Stimulated activated CD4-positive, alpha-beta T cell treated with anti-CD3 and anti-CD28 coated beads, Interleukin-1b, Interleukin-23, amount 100 ng/mL, for 1 hour (primary cell): ENCODE measurements at places on chromosomes 12 and 14.
A peak's percentile ranks its signal among the peaks of the same experiment; 100 is the strongest.

DNA sequence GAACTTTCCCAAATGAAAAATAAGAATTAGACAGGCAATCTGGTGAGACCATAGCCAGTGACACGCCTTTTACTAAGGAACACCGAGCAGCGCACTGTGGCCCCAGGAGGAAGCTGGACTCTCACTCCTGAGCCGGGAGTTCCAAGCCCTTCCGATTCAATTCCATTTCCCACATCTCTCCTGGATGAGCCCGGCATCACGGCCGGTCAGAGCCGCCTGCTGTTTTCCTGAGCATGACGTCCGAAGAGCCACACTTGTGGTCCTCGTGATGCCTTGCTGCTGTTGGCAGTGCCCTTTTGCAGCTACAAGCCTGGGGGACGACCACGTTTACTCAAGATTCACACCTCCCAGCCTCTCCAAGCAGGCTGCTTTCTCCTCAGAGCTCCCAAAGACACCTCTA, 40.8 kb downstream of the FBXL14 start:
- DNase-seq: no peak

GRCh38 chr14:95431199-95432143, 85.0 kb downstream of the SYNE3 start:
- no peak for DNase-seq

DNA sequence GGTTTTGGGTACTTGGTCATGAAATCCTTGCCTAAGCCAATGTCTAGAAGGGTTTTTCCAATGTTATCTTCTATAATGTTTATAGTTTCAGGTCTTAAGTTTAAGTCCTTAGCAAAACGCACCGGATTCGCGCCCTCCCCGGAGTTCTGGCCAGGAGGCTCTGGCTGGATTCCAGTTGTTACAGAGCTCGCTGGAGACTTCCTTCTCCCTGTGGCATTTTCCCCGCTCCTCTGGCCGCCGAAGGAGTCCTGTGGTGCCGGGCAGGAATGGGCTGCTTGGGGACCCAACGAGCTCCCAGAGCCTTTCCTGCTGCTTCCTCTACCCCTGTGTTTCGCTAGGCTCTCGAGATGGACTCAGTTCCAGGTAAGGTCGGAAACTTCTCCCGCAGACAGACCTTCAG, 335.9 kb downstream of the AEBP2 start:
- DNase-seq: no peak

- no peak for DNase-seq
Observed at GRCh38 chr14:91599994-91600393, 89.9 kb upstream of the PPP4R3A start.

DNA sequence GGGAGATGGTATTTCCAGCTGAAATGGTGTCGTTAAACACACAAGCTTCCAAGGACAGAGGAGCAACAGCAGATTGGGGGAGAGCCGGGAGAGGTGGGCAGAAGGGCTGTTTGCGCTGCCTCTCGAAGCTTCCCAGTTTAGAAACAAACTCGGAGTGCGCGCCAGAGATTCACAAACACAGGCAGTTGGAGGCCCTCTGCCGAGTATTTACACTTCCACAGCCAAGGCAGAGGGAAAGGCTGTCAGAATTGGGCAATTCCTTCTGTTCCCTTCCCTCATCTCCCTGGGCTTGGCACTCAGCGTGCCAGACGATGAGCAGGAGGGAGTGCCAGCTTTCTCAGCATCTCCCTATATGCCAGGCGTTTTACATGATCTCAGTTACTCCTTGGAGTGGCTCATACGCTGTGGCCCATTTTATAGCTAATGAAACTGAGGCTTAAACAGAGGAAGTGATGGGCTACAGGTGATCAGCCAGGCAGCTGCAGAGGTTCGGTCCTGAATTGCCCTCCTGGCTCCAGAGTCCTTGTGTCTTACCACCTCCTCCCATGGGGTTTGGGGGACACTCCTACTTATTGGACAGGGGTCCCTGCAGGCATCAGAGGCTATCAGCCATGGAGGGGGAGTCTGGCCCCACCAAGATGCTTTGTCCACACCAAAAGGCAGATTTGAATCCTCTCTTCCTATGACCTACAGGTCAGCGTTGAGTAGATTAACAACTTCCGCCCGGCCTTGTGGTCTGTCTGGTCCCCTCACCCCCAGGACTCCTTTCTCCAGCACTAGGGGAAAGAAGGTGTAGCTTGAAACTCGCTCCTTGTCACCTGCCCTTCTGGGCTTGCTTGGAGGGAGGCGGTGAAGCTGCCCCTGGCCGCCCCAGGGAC, 3.1 kb downstream of the FAM222A start:
- DNase-seq: no peak

DNA sequence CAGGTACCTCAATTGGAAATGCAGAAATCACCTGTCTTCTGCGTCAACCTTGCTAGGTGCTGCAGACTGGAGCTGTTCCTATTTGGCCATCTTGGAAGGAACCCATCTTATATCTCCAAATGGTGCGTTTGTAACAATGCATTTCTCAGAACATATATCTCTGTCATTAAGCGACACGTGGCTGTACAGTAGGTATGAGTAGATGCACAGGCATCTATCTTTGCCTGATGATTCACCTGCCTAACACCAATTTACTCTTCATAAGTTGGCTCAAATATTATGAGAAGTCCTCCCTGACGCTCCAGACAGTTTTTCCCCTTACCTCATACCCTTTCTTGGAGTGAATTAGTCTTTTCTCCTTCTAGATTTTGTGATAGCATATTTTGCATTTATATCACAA, 44.2 kb downstream of the GPR137C start:
- no peak for DNase-seq

DNA sequence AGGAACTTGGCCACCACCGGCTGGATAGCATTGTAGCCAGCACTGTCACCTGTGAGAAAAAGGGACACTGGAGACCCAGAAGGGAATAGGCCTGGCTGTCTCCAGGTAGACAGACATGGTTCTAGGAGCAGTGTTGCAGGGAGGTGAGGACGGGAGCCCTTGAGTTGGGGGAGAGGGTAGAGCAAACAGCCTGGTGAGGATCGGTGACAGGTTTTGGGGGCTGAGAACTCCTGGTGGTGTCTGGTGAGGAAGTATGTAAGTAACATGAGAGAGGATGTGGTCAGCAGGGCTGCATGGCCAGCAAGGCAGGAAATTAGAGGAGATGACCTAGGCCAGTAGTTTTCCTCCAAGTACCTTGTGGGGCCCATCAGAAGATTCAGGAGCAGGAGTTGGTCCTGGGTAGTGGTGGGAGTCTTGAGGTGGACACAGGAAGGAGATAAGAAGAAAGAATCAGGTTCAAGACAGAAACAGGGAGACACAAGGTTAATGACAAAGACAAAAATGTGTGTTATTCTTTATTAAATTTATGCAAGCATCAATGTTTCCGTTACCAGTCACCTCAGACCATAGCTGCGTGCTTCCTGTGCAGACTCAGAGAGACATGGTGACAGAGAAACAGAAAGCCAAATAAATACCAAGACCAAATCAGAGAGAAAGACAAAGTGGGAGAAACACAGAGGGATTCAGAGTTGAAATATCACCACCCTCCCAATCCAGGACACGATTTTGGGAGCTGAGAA, at the start of gene ARHGAP9:
TSS of gene ARHGAP9 (minus strand) at position 491 of the 740 bp plus-strand sequence. CDS start at position 31, 460 bp downstream.
- DNase-seq: no peak

DNA sequence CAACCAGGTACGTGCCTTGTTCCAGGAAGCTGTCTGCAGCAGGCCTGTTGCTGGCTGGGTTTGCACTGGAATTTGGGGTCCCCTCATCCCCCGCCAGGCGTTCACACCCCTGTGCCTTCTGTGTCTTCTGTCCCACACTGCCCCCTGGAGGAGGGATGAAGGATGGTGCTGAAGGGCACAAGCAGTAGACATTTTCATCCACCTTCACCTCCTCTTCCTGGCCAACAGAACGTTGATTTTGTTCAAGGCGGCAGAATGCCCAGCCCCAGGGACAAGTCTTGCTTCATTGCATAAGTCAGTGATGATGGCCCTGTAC, 122.1 kb downstream of the CALM1 start:
- peak; percentile 15 for DNase-seq

GRCh38 chr12:125329239-125330102, 264.2 kb downstream of the AACS start:
- no peak for DNase-seq

- DNase-seq: no peak
Observed at GRCh38 chr14:94796278-94796677, 26.4 kb upstream of the GSC start.

DNA sequence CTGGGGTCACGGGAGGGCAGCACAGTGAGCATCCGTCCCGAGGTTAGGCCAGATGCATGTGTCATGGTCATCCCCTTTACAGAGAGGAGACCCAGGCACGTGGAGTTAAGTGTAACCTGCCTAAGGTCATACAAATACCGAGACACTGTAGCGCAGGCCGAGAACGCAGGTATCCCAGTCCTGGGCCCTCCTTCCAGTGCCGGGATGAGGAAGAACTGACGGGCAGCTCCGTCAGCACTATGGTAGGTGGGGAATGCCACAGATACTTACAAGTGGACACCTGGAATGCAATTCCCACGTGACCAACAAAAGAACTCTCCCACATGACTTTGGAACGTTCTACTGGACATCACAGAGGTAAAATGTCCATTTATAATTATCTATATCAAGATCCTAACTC, 8.7 kb upstream of the TMEM229B start:
- DNase-seq: no peak

GRCh38 chr12:54004841-54005530, 3.8 kb upstream of the HOXC8 start:
- no peak for DNase-seq

- DNase-seq: no peak
Observed at GRCh38 chr14:56224229-56224628, 106.0 kb downstream of the PELI2 start.

DNA sequence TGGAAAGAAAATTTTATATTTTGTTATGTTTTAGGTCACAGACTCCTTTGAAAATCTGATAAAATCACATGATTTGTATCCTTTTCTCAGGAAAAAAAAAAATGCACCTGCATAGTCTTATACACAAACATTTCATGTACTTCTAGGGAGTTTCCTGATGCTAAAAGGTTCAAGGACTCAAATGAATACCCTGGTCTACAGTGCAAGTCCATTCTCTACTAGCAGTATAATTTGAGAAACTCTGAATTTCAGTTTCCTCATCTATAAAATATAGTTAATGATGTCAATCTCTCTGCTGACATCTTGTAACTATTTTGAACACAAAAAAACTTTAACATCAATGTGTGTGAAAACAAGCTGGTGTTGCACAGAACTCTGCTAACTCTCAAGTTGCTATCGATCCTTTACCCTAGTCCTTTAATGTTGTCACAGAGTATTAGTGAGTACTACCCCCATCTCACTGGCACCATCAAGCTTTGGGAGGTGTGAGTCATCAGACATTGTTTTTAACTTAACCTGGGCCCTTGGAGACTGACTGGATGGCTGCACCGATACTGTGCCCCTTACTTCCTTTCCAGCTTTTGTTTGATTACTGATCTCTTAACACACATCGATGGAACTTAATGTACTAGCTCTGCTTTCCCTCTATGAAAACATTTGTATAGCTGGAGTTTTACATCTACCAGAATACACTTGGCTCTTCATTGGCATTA, 251.9 kb upstream of the SOX5 start:
- DNase-seq: no peak

DNA sequence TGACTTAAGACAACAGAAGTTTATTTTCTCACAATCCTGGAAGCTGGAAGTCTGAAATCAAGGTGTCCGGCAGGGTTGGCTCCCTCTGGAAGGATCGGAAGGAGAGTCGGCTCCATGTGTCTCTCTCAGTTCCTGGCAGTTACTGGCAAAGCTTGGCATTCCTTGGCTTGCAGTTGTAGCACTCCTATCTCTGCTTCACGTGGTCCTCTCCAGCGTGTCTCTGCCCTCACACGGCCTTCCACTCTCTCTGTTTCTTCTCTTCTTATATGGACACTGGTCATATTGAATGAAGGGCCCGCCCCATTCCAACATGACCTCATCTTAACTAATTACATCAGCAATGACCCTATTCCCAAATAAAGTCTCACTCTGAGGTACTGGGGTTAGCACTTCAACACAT, 60.1 kb upstream of the TUNAR start:
- no peak for DNase-seq

- DNase-seq: no peak
Observed at GRCh38 chr12:91616416-91616815, 433.8 kb upstream of the DCN start.

- no peak for DNase-seq
Observed at GRCh38 chr14:25049093-25049567, 817 bp downstream of the STXBP6 start.

DNA sequence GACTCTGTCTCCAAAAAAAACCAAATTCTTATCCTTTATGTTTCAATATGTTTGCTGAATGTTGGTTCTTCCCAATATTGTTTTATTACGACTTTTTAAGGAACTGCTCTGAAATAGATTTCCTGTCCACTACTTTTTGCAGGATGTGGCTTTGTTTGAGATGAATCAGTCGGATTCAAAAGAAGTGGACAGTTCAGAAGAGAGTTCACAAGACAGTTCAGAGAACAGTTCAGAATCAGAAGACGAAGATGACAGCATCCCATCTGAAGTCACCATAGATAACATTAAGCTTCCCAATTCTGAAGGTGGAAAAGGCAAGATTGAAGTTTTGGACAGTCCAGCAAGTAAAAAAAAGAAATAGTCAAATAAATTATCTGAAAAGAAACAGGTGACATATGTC, 8.2 kb downstream of the NOPCHAP1 start:
- no peak for DNase-seq

DNA sequence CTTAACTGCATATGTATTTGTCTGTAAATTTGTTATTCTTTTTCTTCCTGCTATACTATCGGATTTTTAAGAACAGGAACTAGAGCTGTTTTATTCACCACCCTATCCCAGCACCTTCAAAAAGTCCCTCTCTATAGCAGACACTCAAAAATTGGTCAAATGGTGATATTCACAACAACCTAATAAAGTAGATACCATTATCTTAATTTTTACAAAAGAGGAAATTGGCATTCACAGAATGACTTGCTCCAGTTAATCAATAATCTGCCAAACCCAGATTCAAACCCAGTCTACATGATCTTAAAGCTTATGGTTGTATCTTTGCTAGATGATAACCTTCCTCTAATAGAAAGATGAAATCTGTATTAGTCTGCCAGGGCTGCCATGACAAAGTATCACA, 426.6 kb downstream of the EGLN3 start:
- DNase-seq: no peak

DNA sequence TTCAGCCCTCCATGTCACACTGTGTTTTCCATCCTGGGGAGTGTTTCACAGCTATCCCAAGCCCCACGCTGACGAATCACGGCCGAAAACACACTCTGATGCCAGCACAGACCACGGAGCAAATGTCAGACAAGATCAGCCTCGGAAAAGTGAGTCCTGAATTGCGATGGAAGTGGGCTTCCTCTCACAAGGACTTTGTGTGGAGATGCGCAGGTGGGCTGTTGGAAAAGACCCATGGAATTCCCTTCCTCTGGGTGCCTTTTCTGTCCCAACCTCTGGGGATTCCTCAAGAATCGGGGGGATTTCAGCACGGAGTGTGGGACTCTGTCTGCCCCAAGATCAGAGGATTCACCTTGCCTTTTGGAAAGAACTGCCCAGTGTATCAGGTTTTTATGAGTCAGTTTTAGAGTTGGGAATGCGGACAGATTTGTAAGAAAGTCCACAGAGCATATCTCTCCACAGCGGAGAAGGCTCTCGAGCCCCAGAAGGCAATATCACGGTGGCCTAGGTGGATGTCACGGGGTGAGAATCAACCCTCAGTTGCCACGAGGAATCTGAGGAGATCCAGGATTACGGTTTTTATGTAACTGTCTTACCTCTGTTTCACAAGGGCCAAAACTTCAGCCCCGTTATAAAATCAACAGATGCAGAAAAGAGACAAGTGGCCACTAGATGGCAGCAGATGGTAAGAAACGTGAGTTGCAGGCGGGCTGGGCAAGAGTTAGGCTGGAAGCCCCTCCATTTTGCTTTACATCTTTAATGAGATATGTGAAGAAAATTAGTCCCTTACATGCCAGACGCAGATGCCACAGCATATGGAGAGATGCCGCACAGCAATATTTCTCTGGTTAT, 201.9 kb downstream of the DAD1 start:
- no peak for DNase-seq

- DNase-seq: peak; percentile 14
Observed at GRCh38 chr12:52119398-52120254, 40.1 kb downstream of the SMIM41 start.
